ENCODE measurements at places on chromosomes 4 and X.

GRCh38 chr4:82905205-82905604 lies 4.7 kb downstream of the THAP9 start:
- no peak for DNase-seq

- DNase-seq = no peak
These were observed 278.7 kb downstream of the RCHY1 start for GRCh38 chr4:75235359-75235951.

DNA sequence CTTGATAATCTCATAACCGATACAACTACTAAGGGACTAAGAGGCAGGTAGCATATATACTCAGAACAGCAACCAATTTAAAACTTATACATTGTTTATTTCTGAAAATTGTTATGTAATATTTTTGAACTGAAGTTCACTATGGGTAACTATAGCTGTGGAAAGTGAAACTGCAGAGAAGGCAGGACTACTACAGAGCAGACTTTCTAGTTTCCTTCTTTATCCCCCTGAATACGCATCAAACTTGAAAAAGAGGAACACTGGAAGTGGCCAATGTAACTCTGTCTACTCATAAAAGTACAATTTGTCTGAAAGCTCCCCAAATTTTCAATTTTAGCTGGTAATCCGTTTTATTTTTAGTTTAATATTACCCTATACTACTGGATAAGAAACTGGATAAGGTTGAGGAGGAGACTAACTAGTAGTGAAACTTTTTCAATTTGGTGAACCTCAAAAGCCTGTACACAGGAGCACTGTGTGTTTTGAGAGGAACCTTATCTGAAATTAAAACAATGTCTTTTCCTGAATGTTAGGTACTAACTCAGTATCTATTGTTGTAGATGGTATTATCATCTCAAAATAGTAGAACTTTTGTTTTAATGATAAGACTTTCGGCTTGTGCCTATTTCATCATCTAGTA lies 225.8 kb downstream of the GABRG1 start:
- no peak for DNase-seq

DNA sequence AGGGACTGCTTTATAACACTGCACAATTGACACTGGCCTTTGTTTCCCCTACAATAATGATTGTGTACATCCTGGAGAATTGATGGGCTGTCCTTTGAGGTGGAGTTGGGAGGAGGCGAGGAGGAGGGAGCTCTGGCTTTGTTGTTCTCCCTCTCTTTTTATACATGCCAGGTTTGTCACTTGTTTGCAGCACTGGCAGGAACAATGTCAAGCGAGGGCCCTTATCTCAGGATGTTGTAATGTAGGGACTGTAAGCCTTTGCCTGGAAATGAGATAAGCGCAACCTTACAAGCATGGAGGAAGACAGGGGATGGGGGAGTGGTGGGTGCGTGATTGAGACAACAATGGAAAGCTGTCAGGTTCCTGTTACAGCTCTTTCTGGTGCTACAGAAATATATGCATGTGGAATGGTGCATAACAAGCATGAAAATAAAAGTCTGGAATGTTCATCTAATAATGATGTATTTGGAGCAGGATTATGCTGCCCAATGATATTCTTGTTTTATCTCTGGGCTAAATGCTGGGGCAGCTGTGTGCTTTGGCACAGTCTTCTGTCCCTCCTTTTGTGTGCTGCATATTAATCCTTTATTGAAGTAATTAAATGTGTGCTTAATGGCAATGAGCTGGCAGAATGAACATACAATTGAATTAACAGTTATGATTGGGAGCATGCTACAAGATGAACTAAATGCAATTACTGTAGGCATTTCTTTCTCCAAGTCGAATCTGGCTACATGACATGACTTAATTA lies 294.4 kb downstream of the GPAT3 start:
- DNase-seq = no peak

DNA sequence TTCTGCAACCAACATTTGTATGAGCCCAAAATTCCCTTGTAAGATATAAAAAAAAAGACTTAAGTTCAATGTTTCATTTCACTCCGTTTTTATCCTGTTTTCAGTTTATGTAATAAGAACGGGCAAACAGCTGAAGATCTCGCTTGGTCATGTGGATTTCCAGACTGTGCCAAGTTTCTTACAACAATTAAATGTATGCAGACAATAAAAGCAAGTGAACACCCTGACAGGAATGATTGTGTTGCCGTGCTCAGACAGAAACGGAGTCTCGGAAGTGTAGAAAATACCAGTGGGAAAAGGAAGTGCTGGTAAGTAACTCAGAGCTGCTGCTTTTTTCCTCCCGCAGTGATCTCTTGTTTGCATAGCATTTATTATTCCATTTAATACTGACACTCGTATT lies 2.8 kb downstream of the ANKRD37 start:
- DNase-seq = no peak

GRCh38 chr4:140071806-140072205 lies 82.2 kb downstream of the MAML3 start:
- DNase-seq = no peak

DNA sequence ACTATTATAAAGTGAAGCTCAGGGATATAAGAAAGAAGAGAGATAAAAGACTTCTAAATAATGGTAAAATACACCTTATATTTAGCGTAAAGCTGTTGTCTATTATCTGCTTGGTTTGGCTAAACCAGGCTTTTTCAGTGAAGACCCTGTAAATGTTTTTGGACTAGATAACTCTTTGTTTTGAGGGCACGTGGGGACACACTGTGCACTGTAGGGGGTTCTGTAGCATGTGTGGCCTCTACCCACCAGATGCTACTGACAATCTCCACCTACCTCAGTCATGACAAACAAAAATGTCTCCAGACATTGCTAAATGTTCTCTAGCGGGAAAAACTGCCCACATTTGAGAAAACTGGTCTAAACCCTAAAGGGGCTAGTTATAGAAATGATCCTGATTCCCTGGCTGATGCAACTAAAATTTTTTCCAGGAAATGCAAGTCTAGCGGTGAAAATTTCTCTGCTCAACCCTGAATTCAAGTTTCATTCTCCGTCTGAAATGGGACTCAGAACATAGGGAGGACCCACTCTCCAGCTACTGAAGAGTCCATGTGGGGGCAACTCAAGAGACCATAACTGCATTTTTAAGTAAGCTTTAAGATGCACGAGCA lies 355.2 kb upstream of the RASGEF1B start:
- DNase-seq = no peak

GRCh38 chrX:118498351-118498750 lies 2.7 kb downstream of the DOCK11 start:
- no peak for DNase-seq

DNA sequence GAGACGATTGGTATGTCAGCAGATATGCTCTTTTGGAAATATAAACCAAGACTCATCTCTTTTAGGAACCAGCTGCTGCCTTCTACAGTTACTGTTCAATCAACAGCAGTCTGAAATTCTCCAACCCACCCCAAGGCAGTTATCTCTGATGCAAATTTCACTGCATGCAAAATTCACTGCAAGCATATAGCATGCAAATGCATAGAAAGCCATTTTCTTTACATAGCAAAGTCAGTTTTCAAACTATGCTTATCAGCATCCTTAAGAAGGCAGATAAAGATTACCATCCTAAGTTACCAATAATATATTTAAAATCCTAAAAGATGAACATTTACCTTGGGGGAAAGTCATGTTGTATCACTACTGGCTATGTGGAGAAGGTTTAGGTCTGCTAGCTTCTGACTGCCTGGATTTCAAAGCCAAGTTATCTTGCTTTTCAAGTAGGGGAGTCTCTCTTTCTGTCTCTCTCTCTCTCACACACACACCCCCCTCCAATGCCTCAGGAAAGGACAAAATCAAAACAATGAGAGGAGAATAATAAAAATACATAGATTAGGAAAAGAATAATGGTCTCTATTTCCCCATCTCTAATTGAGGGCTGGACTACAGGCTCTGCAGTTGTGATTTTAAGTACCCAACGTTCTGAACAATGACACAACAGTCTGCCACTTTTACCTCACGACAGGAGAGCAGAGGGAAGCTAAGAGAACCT lies 1.5 kb downstream of the NMU start:
- peak; percentile 32 for DNase-seq

DNA sequence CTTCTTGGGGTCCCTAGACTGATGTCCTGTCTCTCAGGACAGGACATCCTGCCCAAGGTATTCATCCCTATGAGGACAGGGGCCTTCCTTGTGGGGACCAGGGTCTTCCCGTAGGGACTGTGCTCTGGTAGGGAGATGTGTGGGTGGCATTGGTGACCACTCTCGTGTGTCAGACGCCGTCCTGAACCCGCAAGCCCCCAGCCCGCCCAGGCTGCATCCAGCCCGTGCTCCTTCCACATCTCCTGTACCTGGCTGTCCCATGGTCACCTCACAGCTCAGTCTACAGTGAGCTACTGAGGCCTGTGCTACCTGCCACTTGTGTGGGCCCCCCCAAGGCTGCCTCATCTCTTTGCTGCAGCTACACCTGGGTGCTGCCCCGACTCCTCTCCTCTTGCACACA lies 24.0 kb downstream of the WFS1 start:
- no peak for DNase-seq

DNA sequence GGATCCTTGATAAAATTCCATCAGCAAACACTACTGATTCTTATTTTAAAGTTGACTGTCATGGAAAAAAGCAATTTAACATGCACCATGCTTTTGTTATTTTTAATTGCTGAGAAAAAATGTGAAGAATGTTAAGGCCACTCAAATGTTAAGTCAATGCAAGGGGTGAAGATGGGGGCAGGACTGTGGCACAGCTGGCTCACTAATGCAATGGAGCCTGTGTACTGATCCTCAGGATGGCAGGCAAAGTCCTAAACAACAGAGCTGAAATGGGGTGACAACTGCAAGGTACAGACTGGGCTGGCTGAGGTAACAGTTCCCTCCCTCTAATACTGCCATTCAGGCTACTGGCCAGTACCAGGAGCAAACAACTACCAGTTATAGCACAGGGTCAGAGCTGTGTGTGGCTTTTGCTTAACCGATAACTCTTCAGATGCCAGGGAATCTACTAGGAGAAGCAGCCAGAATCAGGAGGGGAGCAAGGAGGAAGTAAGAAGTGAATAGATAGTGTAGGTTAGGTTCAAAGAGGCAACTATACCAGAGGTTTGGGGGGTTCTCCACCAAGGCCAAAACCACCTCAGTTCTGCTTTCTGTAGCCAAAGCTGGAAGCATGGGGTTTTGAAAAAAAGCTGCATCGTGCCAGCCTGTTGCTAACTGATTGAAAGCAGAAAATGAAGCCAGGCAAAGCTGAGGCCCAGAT lies 372.6 kb downstream of the OPHN1 start:
- DNase-seq = no peak

GRCh38 chr4:177964061-177964460 lies 521.8 kb upstream of the AGA start:
- no peak for DNase-seq

DNA sequence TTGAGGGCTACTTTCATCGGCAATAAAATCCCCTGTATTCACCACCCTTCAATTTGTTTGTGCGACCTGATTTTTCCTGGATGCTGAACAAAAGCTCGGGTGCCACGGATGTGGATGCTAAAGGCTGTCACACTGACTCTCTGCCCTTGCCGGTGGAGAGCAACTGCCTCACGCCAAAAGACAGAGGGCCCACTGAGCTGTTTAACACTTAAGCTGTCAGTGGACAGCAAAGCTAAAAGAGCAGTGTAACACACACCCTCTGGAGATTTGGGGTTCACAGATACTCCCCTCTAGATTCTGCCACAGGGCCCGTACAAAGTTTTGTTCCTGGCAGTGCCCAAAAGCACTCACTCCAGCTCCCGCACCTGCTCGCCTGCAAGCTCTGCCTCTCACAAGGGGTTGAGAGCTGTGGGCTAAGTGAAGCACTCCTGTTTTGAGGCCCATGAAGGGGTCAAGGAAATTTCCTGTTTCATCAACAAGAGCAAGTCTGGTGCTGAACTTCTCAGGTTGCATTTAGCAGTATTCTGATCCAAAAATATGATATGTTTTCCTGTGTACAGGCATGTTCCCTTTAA lies 1571.9 kb downstream of the ADGRL3 start:
- DNase-seq = no peak

- DNase-seq = no peak
These were observed 94.7 kb upstream of the PUDP start for GRCh38 chrX:7242613-7243012.

- DNase-seq = no peak
These were observed 89.5 kb downstream of the SNX25 start for GRCh38 chr4:185298728-185299430.
